Upper lobe of right lung (tissue), 1 donor: ENCODE measurements at places on chromosomes 5 and 9. TPM values are rescaled to one million over a fixed set of nuclear protein-coding genes. Genes with fewer than 3 reads are reported as not detected.

- peaks cover 22% of the 10 kb centered on the region for H3K4me1 ChIP-seq
- peak overlapping the region; percentile 88 for H3K4me3 ChIP-seq
- peak overlapping the region; percentile 86 for H3K27ac ChIP-seq
These were observed 1.8 kb downstream of the ZBTB34 start for GRCh38 chr9:126862104-126862761.

LRRC19 gene
- 0.64 TPM for total RNA-seq

WWC1 gene
- total RNA-seq, result 94.2 TPM

DNA sequence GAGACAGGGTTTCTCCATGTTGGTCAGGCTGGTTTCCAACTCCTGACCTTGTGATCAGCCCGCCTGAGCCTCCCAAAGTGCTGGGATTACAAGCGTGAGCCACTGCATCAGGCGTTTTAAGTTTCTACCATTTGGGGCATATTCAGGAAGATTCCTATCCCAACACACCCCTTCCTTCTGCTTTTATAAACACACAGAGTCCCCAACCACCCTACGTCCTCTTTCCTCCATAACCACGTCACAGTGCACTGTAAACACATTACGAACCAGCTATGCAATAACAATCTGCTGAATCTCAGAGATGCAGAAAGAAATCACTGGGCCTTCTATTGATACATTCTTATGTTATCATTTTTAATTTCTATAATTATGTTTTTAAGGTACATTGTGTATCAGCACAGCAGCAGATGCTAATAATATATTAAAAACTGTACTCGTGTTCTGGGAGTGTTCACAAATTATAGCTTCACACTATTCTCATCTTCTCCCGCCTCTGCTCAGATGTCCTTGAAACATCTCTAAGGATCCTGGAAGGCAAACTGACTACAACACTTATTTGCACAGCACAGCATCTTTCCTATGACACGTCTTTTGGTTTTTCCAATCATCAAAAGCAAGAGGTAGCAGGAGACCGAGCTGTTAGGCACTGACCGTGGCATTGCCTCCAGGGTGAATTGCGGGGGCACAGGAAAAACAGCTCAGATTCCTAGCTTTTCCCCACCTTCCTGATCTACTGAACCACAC is 60.2 kb downstream of the KCNIP1 start:
- H3K27me3 ChIP-seq, result peaks cover 10% of the 10 kb centered on the region
- H3K4me3 ChIP-seq, result no peak overlapping the region
- DNase-seq, result no peak
- no peaks in the 10 kb centered on the region for H3K36me3 ChIP-seq

MCTP1 gene
- 40.7 TPM for total RNA-seq

- H3K36me3 ChIP-seq, result no peaks in the 10 kb centered on the region
- no peaks in the 10 kb centered on the region for H3K27me3 ChIP-seq
- H3K4me1 ChIP-seq, result peaks cover 13% of the 10 kb centered on the region
- H3K4me3 ChIP-seq, result no peak overlapping the region
- H3K27ac ChIP-seq, result no peak overlapping the region
These were observed 4.7 kb downstream of the VAV2 start for GRCh38 chr9:133987446-133987788.

SIT1 gene
- 2.2 TPM for total RNA-seq

DNA sequence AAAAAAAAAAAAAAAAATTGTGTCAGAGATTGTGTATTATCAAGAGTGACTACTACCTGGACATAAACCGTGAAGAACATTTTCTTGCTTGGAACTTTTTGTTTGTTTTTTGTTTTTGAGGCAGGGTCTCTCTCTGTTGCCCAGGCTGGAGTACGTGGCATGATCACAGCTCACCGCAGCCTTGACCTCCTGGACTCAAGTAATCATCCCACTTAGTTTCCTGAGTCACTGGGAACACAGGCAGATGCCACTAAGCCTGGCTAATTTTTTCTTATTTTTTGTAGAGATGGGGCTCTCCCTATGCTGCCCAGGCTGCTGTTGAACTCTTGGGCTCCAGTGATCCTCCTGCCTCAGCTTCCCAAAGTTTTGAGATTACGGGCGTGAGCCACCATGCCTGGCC is 25.8 kb downstream of the DCP2 start:
- no peaks in the 10 kb centered on the region for H3K27me3 ChIP-seq
- peaks cover 52% of the 10 kb centered on the region for H3K36me3 ChIP-seq
- H3K4me3 ChIP-seq, result no peak overlapping the region
- H3K4me1 ChIP-seq, result no peaks in the 10 kb centered on the region
- no peak overlapping the region for H3K27ac ChIP-seq
- DNase-seq, result no peak

DMGDH gene
- 0.78 TPM for total RNA-seq

DNA sequence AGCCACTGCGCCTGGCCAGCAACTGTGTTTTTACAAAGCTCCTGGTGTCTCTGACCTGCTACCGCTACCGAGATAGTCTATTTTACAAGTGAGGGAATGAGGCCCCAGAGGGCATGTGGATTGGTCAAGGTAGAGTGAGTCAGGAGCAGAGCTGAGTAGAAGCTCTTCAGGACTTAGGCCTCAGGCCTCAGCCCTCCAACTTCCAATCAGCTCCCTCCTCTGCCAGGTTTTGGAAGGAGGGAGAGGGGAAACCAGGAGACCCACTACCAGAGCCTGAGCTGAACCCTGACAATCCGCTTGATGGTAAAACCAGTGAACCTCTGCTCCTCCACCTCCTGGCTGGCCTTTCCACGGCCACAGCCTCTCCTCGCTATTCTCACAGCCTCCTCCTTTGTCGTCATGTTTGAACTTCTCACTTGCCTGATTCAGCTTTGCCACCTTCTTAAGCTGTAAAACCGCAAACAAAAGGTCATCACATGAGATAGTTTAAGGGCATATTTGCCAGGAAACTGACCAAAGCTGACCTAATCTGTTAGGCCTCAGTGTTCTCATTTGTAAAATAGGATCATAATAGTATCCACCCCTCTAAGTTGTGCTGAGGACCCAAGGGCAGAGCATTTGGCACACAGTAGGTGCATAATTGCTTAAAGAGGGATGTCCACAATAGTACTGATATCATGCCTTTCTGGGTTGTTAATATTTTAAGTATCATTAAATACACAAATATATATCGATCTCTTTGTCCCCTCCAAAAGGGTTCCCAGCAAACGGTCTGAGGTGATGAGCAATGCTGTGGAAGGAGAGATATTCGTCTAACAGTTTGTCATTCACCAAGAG is 1.7 kb downstream of the TRAF1 start:
- no peak for DNase-seq
- H3K36me3 ChIP-seq, result no peaks in the 10 kb centered on the region
- H3K27me3 ChIP-seq, result no peaks in the 10 kb centered on the region
- H3K4me3 ChIP-seq, result peak overlapping the region; percentile 23

- no peak overlapping the region for H3K27ac ChIP-seq
- H3K27me3 ChIP-seq, result no peaks in the 10 kb centered on the region
- DNase-seq, result no peak
These were observed 50.1 kb upstream of the GLRX start for GRCh38 chr5:95872346-95873268.

GRCh38 chr5:135490245-135491037 is 38.3 kb upstream of the TIFAB start:
- H3K36me3 ChIP-seq, result no peaks in the 10 kb centered on the region
- H3K4me3 ChIP-seq, result no peak overlapping the region
- no peak for DNase-seq
- H3K4me1 ChIP-seq, result peaks cover 33% of the 10 kb centered on the region

- no peaks in the 10 kb centered on the region for H3K4me1 ChIP-seq
- no peak for DNase-seq
- no peak overlapping the region for H3K27ac ChIP-seq
- no peaks in the 10 kb centered on the region for H3K27me3 ChIP-seq
- no peaks in the 10 kb centered on the region for H3K36me3 ChIP-seq
These were observed 367.8 kb downstream of the TLE1 start for GRCh38 chr9:81321551-81321950.

- H3K27me3 ChIP-seq, result no peaks in the 10 kb centered on the region
- H3K4me3 ChIP-seq, result no peak overlapping the region
- DNase-seq, result no peak
- no peak overlapping the region for H3K27ac ChIP-seq
These were observed 189.9 kb downstream of the NSG2 start for GRCh38 chr5:174235221-174236011.

- H3K4me1 ChIP-seq, result no peaks in the 10 kb centered on the region
- H3K27me3 ChIP-seq, result no peaks in the 10 kb centered on the region
- no peak for DNase-seq
- no peaks in the 10 kb centered on the region for H3K36me3 ChIP-seq
- H3K4me3 ChIP-seq, result no peak overlapping the region
- no peak overlapping the region for H3K27ac ChIP-seq
These were observed 353.3 kb downstream of the MAN2A1 start for GRCh38 chr5:110043025-110043424.

- no peak overlapping the region for H3K27ac ChIP-seq
- H3K4me1 ChIP-seq, result no peaks in the 10 kb centered on the region
- DNase-seq, result no peak
- no peaks in the 10 kb centered on the region for H3K27me3 ChIP-seq
These were observed 29.3 kb downstream of the CARTPT start for GRCh38 chr5:71748360-71748759.

CCL28 gene
- total RNA-seq, result 7.7 TPM

GRCh38 chr5:104062621-104063377 is 500.2 kb upstream of the NUDT12 start:
- no peaks in the 10 kb centered on the region for H3K36me3 ChIP-seq
- no peak overlapping the region for H3K27ac ChIP-seq
- H3K4me1 ChIP-seq, result no peaks in the 10 kb centered on the region
- no peak for DNase-seq
- H3K4me3 ChIP-seq, result no peak overlapping the region
- no peaks in the 10 kb centered on the region for H3K27me3 ChIP-seq

CMBL gene
- total RNA-seq, result 21.8 TPM

DNA sequence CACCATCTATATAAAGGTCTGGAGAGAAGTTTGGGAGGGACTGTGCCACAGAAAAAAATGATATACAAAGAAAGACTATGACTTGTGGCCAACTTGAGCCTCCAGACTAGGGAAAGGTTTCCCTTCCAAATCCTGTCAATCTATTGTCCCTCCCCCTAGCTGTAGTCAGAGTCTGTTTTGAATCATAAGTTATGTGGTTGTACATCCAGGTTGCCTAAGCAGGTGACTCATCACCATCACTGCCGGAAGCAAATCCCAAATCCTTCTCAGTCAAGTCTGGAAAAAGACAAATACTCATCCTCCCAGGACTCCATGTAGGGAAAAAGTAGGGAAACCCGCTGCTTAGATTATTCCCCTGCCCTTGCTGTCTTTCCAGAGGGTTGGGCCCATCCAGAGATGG is 235.7 kb downstream of the CDK5RAP2 start:
- H3K27me3 ChIP-seq, result no peaks in the 10 kb centered on the region
- no peaks in the 10 kb centered on the region for H3K4me1 ChIP-seq
- no peaks in the 10 kb centered on the region for H3K36me3 ChIP-seq
- DNase-seq, result no peak
- no peak overlapping the region for H3K4me3 ChIP-seq
- H3K27ac ChIP-seq, result no peak overlapping the region

GABRA6 gene
- total RNA-seq, result not detected

DNA sequence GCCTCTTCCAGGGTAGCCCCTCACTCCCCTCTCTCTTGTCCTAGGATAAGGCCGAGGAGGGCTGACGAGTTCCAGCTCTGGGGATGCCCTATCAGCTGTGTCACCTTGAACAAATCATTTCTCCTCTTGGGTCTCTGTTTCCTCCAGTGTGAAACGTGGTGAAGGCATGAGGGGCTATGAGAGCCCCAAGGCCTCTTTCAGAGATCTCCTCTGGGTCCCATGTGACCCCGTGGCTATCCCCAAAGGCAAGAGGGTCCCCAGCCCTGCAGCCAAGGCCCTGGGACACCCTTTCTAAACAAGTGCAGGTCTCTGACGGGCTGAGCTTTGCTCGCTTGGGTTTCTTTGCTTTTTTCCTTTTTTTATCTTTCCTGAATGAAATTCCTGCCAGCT is 25.5 kb upstream of the SPTLC1 start:
- peak overlapping the region; percentile 17 for H3K27ac ChIP-seq
- no peaks in the 10 kb centered on the region for H3K36me3 ChIP-seq
- H3K4me1 ChIP-seq, result peaks cover 8% of the 10 kb centered on the region
- H3K4me3 ChIP-seq, result peak overlapping the region; percentile 41
- no peak for DNase-seq
- H3K27me3 ChIP-seq, result no peaks in the 10 kb centered on the region

ENTREP1 gene
- total RNA-seq, result 34.9 TPM

GRCh38 chr5:111641533-111642233 is 115.3 kb downstream of the NREP start:
- no peak for DNase-seq
- no peaks in the 10 kb centered on the region for H3K36me3 ChIP-seq
- H3K4me1 ChIP-seq, result no peaks in the 10 kb centered on the region
- no peak overlapping the region for H3K4me3 ChIP-seq

- no peak overlapping the region for H3K27ac ChIP-seq
- no peaks in the 10 kb centered on the region for H3K27me3 ChIP-seq
- no peaks in the 10 kb centered on the region for H3K4me1 ChIP-seq
- H3K4me3 ChIP-seq, result no peak overlapping the region
- H3K36me3 ChIP-seq, result no peaks in the 10 kb centered on the region
These were observed 337.4 kb upstream of the GRIA1 start for GRCh38 chr5:153153086-153153485.

DNA sequence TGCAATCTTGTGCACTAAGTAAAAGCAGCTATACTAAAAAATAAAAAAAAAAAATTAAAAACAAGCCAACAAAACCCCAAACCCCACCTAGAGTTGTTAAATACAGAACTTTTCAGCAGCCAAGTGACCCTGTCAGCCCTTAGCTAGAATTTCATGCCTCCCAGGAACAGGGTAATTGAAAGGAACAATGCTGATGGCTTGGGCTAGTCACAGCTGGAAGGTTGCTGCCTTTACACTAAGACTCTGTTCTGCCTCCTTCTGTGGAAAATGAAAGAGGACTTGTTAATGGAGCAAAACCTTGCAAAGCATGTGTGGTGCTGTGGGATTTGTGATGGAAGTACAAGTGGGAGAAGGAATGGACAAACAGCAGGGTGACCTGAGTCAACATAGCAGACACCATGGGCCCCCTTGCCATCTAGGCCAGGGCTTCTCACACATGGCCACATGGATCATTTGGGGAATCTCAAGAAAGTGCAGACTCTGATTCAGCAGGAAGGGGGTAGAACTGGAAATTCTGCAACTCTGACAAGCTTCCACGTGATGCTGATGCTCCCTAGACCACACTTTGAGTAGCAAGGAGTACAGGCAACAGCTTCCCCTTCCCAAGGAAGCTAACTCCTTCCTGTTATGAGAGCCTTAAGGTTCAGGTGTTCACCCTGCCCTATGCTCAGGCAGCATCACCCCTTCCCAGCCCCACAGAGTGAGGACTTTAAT is 14.9 kb upstream of the TMEM252 start:
- DNase-seq, result no peak
- H3K4me3 ChIP-seq, result no peak overlapping the region
- H3K4me1 ChIP-seq, result no peaks in the 10 kb centered on the region
- H3K27ac ChIP-seq, result no peak overlapping the region

HEMGN gene
- total RNA-seq, result not detected

GALNT12 gene
- total RNA-seq, result 28.3 TPM
